NK-92 treated with Interleukin-12 subunit alpha and Interleukin-12 subunit beta, amount 100 ng/mL, for 24 hours (cell line): ENCODE measurements at places on chromosomes 13 and 19.

GRCh38 chr13:111610081-111610480 is 289.6 kb downstream of the TEX29 start:
- DNase-seq: no peak

DNA sequence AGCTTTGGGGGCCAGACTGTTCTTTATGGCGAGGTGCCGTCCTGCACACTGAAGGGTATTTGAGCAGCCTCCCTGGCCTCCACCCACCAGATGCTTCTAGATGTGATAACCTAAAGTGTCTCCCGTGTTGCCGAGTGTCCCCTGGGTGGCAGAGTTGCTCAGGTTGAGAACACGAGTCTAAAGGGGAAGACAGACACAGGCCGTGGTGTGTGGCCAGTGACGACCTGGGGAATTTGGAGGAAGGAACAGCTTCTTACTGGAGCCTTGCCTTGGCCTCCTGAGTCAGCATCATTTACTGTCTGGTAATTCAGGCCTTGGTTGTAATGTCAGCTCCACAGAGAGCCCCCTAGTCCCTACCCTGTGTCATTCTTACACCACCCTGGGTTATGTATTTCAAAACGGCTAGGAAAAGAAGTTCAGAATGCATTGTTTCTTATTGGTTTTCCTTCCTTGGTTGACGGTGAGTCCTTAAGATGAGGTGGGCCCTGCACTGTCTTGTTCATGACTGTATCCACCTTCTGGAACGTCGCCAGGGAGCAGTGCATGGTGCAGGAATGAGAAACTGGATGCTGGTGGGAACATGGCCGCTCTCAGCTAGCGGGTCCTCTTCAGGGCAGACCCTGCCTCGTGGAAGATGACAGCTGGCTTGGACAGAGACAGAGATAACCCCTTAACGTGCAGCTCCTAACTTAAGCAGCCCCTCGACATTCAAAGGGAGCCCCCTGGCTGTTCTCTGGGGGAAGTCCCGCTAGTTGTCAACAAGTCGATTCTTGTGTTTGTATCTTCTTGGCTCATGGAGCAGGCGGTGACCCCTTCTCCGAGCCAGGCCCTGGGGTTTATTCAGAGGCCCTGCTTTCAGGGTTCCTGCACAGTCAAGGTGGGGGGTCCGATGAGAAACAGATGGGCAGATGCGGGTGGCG is 7.2 kb downstream of the SIN3B start:
- DNase-seq: no peak

DNA sequence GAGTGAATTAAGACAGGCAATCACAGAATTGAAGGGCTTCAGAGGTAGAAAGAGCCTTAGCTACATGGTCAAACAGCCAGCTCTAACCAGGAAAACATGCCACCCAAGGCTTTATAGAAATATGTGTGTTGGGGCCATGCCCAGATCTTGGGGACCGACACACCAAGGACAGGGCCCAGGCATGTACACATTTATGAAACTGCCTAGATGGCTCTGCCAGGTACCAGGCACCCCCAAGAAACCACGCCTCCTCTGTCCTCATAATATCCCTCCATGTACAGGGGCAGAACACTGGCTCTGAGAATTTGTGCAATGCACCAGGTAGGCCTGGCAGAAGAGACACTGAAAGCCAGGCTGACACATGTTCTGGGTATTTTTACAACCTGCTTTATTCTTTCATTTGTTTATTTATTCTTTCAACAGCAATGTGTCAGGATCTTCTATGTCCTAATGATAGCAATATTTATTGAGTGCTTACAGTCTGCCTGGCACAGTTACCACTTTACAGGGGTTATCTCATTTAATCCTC is 137.9 kb upstream of the LSM14A start:
- DNase-seq: no peak

- no peak for DNase-seq
These were observed 310.3 kb upstream of the EDNRB start for GRCh38 chr13:78228940-78229339.

DNA sequence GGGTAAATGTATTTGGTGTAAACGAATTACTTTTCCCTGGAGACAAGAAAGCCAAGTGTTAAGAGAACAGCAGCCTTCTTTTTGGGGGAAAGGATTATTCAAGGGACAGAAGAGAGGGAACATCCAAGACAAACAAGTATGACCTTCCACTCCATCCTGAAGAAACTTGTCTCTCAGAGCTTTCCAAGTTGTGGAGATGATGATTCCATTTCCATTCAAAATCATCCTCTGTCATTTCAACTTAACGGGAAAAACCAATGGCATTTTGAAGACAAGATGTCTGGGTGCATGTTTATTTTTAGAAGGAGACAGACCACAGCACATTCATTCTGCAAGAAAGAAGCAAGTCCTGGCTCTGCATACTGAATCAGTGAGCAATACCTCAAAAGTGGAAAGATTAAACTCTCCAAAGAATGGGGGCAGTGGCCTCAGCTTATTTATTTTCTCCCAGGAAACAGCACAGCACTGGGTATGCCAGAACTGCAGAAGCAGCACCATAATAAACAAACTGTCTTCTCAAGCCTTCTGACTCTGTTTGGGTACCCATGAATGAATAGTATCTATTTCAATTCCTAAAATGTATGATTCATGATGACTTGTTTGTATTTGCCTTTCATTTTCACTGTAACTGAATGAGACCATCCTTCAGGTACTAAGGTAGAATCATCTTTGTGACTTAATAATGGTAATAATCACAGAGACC is 541.0 kb downstream of the RFC3 start:
- DNase-seq: no peak

GRCh38 chr13:94269557-94269956 is 209.9 kb downstream of the DCT start:
- DNase-seq: no peak

- no peak for DNase-seq
These were observed 346.4 kb downstream of the FGF9 start for GRCh38 chr13:22017226-22017625.

DNA sequence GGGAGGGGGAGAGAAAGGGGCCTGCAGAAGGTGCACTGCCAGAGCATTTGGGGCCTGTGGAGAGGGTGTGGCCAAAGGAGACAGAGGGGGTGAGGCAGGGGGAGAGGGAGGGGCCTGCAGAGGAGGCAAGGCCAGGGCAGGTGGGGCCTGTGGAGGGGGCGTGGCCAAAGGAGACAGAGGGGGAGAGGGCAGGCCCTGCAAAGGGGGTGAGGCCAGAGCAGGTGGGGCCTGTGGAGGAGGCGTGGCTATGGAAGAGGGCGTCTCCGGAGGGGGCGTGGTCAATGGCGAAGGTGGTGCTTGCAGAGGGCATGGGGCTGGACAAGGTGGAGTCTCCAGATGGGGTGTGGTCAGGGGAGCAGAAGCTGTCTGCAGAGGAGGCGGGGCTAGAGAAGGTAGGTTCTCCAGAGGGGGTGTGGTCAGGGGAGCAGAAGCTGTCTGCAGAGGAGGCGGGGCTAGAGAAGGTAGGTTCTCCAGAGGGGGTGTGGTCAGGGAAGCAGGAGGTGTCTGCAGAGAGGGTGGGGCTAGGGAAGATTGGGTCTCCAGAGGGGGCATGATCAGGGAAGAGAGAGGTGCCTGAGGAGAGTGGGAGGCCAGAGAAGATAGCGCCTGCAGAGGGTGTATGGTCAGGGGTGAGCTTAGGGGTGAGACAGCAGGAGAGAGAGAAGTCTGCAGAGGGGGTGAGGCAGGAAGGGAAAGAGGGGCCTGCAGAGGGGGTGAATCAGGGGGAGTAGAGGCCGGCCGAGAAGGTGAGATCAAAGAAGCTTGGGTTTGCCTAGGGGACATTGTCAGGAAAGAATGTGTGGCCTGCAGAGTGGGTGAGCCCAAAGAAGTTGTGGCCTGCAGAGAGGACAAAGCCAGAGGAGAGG is 3.4 kb downstream of the PRR36 start:
- DNase-seq: peak; percentile 30

DNA sequence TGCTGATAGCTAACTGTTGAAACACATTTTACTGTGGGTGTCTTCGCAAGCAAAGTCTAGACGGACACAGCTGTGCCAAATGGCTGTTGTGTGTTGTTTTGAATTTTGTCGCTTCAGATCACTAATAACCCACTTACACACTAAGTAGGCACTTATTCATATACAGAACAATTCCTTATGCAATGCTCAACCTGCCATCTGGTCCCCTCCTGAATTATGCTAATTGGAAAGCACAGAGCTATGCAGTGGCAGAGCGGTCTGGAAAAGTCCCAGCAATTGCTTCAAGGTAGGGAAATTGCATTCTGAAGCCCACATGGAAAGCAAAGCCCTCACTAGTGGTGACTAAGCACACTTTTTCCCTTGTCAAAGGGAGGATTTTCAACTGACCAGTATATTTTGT is 69.9 kb downstream of the C13orf42 start:
- no peak for DNase-seq

DNA sequence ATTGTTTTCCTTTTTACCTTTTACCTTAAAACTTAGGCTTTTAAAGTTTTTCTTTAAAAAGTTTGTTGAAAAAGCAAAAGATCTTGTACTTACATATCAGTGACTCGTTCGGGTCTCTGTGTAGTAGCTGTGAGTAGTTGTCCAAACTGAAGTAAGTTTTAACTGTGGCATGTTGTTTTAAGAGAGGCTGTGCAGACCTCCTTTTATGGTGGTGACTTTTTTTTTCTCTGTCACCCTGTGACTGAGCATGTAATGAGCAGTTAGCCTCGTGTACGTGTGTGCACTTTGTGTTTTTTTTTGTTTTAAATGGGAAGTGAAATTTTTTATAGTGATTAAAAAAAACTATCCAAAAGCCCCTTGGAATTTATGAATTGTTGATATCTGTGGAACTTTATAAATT is at the start of gene GPR183:
Gene GPR183, minus strand, starts transcription at position 153 of the 400 bp plus-strand sequence. CDS start 11,254 bp downstream, outside the sequence.
- DNase-seq: no peak

DNA sequence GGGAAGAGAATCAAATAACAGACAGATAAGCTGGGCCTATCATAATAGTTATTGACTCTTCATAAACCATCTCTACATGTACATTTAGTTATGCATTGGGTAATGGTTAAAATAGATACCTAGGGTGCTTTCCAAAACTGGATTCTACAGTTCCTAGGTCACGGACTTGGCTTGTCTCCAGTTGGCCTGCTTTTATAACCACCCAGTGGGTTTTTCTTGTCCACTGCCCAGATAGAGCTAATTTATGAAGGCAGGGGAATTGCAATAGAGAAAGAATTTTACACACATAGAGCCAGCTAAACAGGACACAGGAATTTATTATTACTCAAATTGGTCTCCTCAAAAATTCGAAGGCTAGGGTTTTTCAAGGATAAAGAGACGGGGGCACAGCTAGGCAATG is 97.3 kb downstream of the FAM216B start:
- no peak for DNase-seq

GRCh38 chr13:101398191-101398590 is 18.1 kb downstream of the NALCN start:
- no peak for DNase-seq

DNA sequence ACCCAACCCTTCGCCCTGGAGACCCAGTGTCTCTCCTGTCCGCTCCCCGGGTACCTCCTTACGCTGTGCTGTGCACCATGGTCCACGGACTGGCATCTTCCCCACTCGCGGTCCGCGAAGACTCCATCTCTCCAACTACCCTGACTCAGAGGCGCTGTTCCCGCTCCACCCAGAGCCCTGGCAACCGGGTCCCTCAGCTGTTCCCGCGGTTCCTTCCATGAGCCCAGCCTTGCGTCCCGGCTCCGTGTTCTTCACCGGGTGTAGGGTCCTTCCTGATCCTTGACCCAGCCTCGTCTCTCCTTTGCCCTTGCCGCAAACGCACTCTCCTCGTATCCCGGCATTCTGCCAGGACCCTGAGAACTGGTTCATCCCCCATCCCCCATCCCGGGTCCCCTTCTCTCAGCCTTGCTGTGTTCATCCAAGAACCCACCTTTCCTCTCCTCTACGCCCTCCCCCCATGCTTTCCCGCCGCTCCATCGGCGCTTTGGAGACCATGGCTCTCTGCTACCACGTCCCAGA is 664 bp downstream of the ICAM5 start:
- no peak for DNase-seq

DNA sequence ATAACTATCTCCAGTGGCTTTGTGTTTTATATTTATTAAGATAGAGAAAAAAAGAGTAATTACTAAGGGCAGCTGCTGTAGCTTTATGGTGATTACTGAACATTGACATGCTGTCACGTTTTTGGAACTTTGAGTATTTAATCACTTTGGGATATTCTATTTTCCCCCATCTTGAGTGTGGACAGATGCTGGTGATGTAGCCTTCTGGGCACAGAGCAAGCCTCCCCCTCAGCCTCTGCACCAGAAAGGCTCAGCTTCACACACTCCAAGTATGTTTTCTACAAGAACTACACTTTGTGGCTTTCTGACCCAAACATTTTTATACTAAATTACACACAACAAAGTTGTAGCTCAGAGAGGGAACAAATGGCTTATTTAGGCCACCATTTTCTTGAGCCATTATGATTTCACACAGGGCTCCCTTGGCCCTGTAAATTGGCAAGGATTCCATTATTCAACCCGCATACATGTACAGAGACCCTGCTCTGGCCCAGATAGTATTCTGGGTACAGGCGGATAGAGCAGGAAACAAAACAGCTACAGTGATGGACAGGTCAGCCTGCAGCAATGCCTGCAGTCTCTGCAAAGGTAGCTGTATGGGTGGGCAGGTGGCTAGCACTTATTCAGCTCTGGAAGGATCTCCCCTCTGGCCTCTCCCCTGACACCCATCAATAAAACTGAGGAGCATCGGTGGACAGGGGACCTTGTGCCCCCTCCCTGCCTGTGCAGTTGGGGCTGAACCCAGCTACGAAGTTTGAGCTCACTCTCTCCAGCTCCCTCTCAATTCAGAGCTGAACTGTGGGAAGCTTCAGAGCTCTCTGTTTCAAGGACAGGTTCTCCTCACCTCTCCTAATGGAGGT is 1.3 kb downstream of the ALOX5AP start:
- DNase-seq: no peak

DNA sequence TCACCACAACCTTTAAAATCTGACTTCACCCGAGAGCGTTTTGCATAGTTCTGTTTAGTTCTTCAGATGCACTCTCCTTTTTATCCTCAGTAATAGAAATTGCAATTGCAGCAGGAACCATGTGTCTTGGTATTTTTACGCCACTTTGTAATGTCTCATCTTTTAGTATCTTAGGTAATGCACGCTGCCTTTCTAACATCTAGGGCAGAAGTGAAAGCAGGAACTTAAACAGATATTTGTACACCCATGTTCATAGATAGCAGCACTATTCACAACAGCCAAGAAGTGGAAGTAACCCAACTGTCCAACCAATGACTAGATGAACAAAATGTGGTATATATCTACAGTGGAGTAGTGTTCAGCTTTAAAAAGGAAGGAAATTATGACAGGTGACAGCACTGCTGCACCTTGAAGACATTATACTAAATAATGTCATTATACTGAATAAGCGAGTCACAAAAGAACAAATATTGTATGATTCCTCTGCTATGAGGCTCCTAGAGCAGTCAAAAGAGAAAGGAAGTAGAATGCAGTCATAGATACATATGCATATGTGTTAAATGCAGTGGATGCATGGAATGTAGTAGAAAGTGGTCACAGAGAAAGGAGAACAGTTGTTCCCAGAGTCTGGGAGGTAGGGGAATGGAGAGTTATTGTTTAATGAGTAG is 105.9 kb upstream of the GJB6 start:
- no peak for DNase-seq

GRCh38 chr19:15124572-15125231 is 17.5 kb downstream of the SYDE1 start:
- DNase-seq: no peak

GRCh38 chr13:26548205-26548765 is 9.2 kb upstream of the WASF3 start:
- DNase-seq: no peak
